ENCODE measurements at places on chromosomes 1 and 21.

GRCh38 chr1:111864862-111865261 is 109.2 kb downstream of the DDX20 start:
- DNase-seq: no peak

DNA sequence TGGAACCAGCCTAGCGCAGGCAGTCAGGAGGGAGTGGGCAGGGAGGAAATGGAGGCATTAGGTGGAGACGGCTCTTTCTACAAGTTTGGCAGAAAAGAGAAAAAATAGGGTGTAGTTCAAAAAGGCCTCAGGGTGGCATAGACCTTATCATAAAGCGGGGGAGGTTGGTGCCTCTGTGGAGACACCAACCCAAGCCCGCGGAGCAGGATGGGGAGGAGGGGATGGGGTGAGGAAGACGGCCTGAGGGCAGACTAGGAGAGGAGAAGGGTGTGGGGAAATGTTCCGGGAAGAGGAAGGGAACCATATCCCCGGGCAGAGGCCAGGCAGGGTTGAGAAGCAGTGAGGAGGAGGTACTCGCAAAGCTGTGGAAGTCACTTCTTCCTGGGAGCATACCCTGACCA is 17.4 kb upstream of the SHE start:
- no peak for DNase-seq

- DNase-seq: peak; percentile 98
Measured at GRCh38 chr21:45427331-45428271, 22.6 kb downstream of the COL18A1 start.

DNA sequence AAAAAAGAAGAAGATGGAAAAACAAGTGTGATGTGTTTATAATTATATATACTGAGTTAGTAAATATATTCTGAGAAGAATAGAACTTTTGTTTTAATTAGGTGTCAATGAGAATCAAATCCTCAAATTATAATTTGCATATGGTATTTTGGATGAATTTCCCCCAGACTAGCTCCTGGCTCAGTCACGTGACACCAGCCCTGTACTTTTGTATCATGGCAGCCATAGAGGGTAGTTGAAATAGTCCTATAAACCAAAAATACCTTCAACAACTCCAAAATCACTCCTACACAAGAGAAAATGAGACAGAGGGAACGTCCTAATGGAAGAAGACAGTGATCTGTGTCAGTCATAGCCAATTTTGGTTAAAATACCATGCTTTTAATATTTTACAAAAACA is 9.0 kb upstream of the S1PR1 start:
- no peak for DNase-seq

DNA sequence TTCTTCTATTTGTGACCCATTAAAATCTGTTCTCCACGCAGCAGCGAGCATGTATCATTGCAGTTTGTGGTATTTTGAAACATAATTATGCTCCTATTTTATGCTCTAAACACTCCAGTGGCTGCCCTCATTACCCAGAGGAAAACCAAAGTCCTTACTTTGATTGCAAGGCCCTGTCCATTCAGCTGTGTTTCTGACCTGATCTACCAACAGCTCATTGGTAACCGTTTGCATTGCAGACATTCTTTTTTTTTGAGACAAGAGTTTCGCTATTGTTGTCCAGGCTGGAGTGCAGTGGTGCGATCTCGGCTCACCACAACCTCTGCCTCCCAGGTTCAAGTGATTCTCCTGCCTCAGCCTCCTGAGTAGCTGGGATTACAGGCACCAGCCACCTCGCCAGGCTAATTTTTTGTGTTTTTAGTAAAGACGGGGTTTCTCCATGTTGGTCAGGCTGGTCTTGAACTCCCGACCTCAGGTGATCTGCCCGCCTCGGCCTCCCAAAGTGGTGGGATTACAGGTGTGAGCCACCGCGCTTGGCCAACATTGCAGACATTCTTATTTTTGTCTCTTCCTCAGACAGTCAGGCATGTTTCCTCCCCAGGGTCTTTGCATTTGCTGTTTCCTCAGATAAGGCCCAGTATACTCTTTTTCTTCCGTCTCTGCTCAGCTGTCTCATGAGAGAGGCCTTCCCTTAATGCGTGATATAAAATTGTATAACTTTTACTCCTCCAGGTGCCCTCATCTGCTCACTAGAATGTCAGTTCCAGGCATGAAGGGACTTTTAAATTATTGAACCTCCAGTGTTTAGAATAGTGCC is 32.5 kb downstream of the THRAP3 start:
- DNase-seq: no peak

GRCh38 chr1:115722221-115722620 is 46.3 kb downstream of the CASQ2 start:
- no peak for DNase-seq

GRCh38 chr1:87143413-87144135 is 185.1 kb upstream of the LMO4 start:
- DNase-seq: no peak

DNA sequence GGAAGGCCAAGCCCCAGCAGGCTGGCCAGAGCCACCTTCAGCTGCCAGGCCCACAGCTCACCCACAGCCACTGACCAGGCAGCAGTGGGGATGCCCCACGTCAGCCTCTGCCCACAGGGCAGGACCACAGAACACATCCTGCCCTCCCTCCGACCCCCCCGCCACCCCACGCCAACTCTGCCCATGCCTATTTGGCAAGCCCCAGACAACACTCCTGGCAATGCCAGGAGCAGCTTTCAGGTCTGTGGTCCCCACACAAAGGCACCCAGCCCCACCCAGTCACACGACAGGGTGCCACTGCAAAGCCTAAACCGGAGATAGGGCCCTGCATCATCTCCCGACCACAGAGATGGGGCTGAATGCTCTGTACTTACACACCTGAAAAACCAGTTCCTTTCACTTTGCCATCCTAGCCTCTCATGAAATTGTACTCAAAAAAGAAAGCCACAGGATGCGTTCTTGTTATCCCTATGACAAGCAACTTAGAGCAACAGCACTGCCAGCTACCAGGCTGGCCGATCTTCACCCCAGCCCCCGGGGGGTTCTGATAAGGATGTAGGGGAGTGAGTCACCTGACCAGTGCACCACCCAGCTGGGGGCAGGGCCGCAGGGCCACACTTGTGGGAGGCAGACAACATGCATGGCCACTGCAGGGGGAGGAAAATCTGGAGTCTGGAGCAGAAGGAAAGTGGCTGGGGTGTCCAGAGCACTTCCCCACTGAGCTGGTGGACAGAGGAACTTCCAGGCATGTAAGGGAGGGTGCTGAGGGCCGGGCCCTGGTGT is 36.2 kb downstream of the UBE2G2 start:
- no peak for DNase-seq

- DNase-seq: peak; percentile 11
Measured at GRCh38 chr1:150268340-150268704, 494 bp downstream of the APH1A start.

DNA sequence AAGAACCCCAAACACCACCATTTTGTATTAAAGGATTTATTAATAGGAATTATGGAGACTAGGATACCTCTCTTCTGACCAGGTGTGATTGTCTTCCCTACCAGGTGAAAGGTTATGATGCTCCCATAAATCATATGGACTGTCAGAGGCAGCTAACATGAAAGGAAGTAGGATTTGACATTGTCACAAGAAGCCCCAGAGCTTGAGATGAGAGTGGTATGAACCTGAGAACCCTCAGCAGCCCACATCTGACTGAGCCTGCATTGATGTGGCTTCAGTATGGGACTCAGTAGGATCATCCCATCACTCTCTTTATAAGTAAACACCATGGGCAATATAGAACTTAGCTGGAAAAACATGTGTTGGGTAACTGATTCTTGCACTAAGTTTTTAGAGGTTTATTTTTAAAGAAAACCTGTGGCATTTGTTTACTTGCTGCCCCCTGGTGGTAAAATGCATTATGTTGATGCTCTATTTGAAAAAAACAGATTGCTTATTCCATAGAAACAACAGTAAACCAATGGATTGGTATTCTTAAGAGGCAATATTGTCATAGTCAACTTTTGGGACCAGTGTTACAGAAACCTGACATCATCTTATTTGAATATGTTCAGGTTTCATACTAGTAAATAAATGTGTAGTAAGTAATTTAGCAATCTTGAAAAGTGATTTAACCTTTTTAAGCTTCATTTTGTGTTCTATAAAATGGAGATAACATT is 16.6 kb upstream of the CACYBP start:
- no peak for DNase-seq

DNA sequence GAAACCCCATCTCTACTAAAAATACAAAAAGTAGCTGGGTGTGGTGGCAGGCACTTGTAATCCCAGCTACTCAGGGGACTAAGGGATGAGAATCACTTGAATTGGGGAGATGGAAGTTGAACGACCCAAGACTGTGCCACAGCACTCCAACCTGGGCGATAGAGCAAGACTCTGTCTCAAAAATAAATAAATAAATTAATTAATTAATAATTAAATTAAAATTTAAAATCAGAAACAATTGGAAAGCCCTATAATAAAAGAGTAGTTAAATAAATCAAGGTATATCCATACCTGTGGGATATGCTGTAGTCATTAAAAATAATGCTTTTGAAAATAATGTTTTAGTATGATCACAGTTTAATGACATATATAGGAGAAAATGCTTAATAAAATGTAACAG is 15.6 kb upstream of the DDAH1 start:
- DNase-seq: no peak

DNA sequence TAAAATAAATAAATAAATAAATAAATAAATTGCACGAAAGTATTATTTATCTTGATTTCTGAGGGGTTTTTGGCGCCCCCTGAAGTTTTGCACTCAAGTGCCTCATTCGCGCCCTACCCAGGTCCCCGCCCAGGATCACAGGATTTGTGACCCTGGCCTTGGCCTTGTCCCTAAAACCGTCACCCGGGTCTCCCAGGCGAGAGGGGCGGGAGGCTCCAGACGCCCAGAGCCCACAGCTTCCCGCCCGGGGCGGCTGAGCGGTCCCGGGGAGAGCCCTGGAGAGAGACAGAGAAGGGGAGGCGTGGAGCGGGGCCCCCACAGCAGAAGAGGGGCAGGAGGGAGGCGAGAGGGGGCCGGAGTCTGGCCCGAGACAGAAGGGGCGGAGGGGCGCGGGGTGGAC is 91.8 kb upstream of the CASZ1 start:
- no peak for DNase-seq

- peak; percentile 29 for DNase-seq
Measured at GRCh38 chr1:156627313-156627880, 8.2 kb downstream of the HAPLN2 start.

DNA sequence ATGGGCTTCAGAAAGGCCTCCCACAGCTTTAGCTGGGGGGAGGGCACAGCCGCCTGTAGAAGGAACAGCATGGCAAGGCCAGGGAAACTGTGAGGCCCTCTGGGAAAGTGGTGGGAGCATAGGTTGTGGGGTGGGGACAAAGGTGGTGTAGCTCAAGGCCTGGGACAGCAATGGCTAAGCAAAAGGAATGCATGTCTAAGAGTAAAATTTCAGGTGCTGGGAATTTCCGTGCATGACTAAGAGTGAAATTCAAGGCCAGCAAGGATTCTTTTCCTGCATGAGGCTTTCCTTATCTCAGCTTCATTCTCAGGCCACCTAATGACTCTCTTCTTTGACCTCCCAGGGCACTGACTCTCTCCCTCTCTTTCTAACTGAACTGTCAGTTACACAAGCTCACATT is 86.5 kb upstream of the WNT4 start:
- peak; percentile 94 for DNase-seq

- peak; percentile 70 for DNase-seq
Measured at GRCh38 chr21:15064576-15065391, at the start of gene NRIP1. Gene NRIP1, minus strand, starts transcription at chr21:15065000. Its CDS starts 96,808 bp downstream, at chr21:14968192.

DNA sequence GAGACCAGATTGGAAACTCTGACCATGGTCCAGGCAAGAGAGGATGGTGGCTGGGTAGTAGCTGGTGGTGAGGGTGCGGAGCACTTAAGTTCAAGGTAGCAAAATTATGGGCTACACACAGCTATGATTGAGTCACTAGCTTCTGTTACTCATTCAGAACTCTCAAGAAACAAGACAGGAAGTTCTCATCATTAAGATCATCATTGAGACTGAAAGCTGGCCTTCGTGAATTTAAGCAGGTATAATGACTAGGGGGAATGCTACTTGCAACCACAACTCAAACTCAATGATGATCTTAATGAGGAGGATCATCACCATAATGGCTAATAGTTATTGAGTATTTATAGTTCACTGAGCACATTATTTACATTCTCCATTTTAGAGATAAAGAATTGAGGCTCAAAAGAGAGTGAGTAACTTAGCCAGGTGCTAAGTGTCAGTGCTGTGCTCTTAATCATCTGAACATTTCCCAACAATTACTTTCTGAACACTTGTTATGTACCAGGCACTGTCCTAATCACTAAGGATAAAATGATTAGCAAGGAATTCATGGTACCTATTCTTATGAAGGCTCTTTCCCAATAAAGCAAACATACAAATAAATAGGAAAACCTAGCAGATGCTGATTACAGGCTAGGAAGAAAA is 286.3 kb upstream of the C1orf105 start:
- DNase-seq: no peak

DNA sequence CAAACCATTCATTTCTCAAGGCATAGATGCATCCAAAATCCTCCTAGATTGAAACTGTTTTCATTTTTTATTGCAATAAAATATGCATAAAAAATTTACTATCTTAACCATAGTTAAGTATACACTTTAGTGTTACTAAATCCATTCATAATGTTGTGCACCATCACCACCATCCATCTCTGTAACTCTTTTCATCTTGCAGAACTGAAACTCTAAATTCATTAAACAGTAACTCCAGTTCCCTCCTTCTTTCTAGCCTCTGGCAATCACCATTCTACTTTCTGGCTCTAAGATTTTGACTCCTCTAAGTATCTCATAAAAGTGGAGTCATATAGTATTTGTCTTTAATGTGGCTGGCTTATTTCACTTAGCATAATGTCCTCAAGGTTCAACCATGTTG is 236.8 kb downstream of the SMYD3 start:
- no peak for DNase-seq

GRCh38 chr1:95396557-95396956 is 162.5 kb downstream of the RWDD3 start:
- no peak for DNase-seq

GRCh38 chr1:8938232-8938999 is 7.3 kb upstream of the CA6 start:
- no peak for DNase-seq

DNA sequence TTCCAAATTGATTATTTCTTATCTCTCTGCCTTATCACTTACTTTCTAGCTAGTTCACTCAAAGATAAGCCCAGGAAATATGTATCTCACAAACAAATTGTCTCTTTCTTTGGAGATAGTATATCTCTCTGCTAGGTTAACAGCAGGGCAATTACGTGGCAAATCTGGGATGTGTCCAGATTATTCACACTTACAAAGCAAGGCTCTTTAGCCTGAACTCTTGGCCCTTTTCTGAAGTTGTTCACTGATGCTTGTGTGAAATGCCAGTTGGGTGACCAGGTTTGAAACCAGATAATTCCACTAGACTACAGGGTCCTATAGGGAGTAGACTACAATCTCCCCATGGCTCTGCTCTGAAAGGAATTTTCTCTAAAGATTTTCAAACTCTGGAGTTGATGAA is 30.8 kb upstream of the FAM78B start:
- DNase-seq: peak; percentile 58

GRCh38 chr1:111221633-111222291 is 5.8 kb upstream of the CHI3L2 start:
- DNase-seq: no peak

Data from RCC 7860 (cell line).